ENCODE measurements at places on chromosomes 6 and 20.

DNA sequence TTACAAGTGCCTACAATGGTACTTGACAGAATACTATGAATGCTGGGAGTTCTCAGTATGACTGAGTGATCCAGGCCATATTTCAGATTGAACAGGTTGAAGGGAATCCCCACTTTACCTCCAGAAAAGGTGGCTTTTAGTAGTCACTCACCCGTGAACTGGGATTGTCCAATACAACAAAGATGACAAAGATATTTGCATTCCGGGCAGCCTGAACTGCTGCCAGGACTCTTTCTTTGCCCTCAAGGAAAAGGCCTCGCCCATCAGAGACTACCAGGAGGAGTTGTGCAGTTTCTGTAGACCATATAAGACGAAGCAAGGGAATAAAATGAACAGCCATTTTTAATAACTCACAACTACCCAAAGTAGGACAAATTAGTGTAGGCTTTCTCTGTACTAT is 6.3 kb upstream of the LYRM2 start:
- DNase-seq = no peak

GRCh38 chr20:16007962-16008361 is 565.3 kb downstream of the KIF16B start:
- DNase-seq = no peak

- no peak for DNase-seq
These were observed 150.2 kb downstream of the IMPG1 start for GRCh38 chr6:75922226-75922625.

- no peak for DNase-seq
These were observed 10.5 kb downstream of the RPS6KA2 start for GRCh38 chr6:166616261-166617238.

- no peak for DNase-seq
These were observed 154.1 kb downstream of the PHF3 start for GRCh38 chr6:63789699-63790098.

- no peak for DNase-seq
These were observed 715.9 kb upstream of the POU3F2 start for GRCh38 chr6:98118397-98119045.

- no peak for DNase-seq
These were observed 234.6 kb downstream of the ANKRD60 start for GRCh38 chr20:57993716-57994431.

- DNase-seq = no peak
These were observed 28.3 kb downstream of the KIF16B start for GRCh38 chr20:16544949-16545348.

- DNase-seq = no peak
These were observed 261.2 kb upstream of the MARCKS start for GRCh38 chr6:113595911-113596376.

- DNase-seq = no peak
These were observed 4.5 kb downstream of the HLA-DOA start for GRCh38 chr6:33004940-33005339.
